ENCODE measurements at places on chromosomes 12 and 14.

DNA sequence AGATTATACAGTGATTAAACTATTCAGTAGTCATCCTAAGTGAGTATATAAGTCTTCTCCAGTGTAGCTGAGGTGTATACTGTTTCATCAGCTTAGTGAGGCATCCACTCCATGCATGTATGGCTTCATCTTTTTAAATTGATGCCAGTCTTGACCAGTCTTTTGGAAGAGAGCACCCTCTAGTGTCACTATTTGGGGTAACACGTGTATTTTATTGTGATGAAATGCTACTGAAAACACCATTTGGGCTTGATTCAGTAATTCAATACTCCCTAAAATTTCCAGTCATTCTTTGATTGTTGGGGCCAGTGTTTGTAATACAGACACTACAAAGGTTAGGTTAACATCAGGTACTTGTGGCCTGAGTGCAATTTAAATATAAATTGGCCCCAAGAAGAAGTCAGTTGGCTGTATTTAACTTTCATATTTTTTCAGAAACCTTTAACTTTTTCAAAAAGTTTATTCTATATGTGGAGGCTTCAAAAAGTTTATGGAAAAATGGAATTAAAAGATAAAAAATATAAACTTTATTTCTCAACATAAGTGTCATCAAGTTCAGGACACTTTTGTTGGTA, 35.3 kb downstream of the MIPOL1 start:
- no peak for DNase-seq

DNA sequence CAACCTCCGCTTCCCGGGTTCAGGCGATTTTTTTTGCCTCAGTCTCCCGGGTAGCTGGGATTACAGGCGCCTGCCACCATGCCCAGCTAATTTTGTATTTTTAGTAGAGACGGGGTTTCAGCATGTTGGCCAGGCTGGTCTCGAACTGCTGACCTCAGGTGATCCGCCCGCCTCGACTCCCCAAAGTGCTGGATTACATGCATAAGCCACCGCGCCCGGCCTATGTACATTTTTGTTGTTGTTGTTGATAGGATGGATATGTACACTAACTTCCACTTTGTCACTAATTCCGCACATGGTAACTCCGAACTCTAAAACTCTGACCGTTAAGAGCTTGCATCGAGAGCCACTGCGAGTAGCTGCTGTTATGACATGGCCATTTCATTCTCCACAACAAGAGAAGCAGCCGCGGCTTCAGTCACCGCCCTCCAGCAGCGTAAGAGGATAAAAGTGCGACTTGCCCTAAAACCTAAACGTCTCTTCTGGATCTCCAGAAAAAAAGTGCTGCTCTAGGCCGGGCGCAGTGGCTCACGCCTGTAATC, 742 bp upstream of the MARS1 start:
- DNase-seq, result no peak

GRCh38 chr12:68559984-68560850, 50.5 kb upstream of the RAP1B start:
- DNase-seq, result peak; percentile 73

DNA sequence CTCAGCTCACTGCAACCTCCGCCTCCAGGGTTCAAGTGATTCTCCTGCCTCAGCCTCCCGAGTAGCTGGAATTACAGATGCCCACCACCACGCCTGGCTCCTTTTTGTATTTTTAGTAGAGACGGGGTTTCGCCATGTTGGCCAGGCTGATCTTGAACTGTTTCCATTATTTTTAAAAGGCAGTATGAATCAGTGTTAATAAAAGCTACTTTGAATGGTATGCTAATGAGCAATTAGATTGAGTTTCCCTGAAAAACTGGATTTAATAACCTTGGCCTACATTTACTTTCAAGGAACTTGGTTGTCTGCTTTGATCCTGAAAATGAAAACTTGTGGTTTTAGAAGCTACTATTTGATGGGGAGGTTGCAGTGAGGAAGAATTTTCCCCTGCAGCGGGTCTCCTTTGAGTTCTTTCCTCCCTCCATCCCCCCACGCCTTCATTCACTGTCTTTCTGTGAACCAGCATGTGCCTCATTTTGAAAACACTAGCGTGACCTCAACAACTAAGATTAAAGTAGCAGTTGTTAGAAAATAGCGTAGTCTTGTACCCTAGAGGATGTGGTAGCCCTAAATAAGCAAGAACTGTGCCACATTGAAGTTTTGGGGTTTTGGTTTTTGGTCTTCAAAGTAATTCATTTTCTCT, 17.8 kb upstream of the RPS6KA5 start:
- no peak for DNase-seq

- no peak for DNase-seq
These were observed 24.0 kb upstream of the KRT78 start for GRCh38 chr12:52872644-52873389.

DNA sequence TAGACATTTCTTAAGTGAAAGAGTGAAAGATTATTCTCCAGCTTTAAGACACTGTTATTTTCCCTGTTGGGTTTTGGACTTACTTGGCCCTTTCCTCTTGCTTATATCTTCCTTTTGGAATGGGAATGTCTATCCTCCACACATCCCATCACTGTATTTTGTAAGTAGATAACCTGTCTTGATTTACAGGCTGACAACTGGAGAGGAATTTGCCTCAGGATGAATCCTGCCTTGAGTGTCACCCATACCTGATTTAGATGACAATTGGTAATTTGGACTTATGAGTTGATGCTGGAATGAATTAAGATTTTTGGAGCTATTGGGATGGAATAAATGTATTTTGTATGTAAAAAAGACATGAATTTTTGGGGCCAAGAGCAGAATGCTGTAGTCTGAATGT, 74.2 kb upstream of the KICS2 start:
- DNase-seq, result no peak

- DNase-seq, result peak; percentile 10
These were observed 113.1 kb upstream of the CCND2 start for GRCh38 chr12:4160314-4161040.

DNA sequence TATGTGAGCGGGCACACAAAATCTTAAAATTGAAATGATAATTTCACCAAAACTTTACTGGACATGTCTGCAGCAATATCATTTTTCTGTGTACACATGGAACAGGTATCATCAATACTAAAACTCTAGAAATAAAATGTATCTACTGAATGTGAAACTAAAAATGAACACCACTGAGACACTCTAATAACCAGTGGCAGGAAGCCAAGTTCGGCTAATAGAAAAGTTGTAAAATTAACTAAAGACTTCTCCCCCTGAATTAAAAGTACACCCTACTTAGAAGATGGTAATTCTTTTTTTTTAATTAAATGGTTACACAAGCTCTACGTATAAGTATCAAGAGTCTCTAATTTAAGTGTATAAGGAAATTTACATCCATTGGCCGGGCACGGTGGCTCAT, 227.2 kb downstream of the MED13L start:
- no peak for DNase-seq

GRCh38 chr12:14836336-14837210, 6.8 kb downstream of the ART4 start:
- no peak for DNase-seq

DNA sequence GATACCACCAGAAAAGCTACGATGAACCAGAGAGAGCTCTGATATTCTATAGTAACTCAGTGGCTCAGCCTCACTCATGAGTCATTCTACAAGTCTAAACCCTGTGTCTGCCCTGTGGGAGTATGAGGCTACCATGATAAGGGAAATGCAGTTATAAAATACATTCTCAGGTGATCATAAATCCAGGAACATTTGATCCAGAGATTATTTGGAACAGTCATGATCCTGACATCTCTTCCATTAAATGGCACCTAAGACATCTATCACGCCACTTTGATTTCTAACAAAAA, 202.6 kb upstream of the RASSF8 start:
- DNase-seq, result no peak

DNA sequence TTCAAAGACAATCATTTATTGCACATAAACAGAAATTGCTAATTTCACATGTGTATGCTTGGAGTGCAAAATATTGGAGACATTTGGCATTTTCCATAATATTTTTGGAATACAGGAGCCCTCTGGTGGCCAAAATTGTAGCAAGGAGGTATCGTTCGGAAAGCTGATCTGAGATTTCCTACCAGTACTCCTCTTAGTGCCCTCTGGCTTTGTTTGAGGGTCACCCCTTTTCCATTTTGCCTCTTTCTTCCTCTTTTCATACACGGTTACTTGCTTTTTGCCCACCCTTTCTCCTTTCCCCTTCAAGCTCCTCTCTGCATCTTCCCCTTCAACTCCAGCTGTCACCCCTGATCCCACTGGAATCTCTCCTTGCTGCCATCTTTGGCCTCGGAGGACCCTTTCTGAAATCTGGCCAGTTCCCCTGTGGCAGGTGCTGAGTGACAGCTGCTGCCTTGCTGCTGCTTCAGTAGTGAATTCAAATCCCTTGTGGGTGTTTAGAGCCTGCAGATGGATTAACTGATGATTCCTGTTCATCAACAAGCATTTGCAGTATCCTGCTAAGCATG, 164.6 kb upstream of the PARP11 start:
- peak; percentile 66 for DNase-seq

DNA sequence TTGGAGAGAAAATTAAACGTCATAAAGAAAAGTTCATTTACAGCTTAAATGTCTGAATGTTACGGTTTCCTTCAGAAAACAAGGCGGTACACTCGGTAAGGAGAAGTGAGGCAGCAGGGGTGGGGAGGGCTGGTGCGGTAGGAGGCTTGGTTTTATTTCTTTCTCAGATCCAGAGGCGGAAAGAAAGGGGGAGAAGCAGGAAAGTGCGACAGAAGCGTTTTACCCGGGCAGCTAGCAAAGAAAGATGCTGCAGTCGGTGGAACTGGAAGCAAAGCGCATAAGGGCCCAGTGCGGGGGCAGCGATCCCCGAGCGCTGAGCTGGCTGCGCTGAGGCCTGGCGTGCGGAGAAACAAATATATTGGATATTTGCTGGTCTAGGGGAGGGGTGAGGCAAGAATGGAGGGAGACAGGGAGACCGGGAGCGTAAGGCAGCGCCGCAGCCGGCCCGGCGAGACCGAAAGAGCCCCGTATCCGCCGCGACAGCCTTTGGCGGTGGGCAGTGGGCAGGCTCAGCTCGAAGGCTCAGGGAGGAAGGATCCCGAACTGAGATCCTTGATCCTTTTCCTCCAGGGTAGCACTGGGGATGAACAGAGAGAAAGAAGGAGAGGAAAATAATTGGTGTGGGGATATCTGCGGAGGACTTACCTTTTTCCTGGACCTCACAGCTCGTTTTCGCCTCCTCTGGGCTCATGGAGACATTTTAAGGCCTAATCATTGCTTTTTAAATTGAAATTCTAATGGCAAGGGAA, 6.4 kb upstream of the HOXC11 start:
- DNase-seq, result no peak

- DNase-seq, result peak; percentile 45
These were observed 357.1 kb upstream of the SFSWAP start for GRCh38 chr12:131353826-131354225.

GRCh38 chr14:80260645-80261044, 49.3 kb upstream of the DIO2 start:
- no peak for DNase-seq

GRCh38 chr14:83870546-83871270, 1659.2 kb upstream of the FLRT2 start:
- no peak for DNase-seq

- peak; percentile 58 for DNase-seq
These were observed 239.0 kb upstream of the ATP2B1 start for GRCh38 chr12:89947437-89948270.
